HCEC 1CT (cell line): ENCODE measurements at places on chromosomes 4 and X.

DNA sequence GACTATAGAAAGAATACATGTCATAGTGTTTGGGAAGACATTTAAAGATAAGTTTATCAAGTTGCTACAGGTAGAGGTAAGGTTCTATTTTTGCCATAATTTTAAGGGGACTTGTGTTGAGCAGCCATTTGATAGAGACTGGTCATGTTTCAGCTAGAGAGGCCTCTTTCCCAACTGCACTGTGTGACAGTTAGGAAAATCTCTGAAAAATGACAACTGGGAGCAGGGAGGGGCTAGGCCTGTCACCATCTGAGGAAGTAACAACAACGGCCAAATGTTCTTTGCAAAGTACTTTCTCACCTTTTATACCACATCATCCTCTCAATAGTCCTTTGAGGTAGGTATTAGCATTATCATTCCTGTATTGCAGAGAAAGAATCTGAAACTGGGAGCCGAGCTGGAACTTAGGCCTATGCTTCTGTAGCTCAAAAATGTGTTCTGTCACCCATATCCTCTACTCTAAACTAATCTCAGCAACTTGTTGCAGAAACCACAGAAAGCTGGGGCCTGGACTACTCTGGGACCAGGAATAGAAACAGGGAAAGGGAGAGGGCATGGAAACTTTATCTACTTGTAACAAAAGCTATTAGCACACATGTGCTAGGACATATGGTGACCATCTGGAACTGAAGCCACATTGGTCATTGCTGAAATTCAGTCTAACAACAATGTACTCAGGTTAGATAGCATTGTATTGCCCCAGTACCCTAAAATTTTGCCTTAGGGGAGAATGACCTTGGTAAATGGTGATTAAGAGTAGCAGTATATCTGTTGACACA lies 198.9 kb downstream of the MID1IP1 start:
- DNase-seq: peak; percentile 35

GRCh38 chrX:140050906-140051305 lies 85.6 kb upstream of the CXorf66 start:
- peak; percentile 1 for DNase-seq

- no peak for DNase-seq
These were observed 35.1 kb downstream of the PRKX start for GRCh38 chrX:3678328-3678727.

DNA sequence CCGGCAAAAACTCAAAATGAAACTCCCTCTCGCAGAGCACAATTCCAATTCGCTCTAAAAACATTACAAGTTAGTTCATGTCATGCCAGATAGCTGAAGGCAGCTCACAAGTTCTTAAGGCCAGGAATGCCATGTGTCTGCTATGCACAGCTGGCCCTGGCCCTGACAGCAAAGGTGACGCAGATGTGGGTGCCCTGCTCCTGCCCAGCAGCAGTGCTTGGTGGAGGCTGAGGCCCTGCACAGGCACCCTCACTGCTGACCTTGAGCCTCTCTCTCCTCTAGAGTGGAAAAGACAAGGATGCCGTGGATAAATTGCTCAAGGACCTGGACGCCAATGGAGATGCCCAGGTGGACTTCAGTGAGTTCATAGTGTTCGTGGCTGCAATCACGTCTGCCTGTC lies 2.9 kb downstream of the S100P start:
- DNase-seq: no peak

- DNase-seq: no peak
These were observed at the start of gene MSANTD1 for GRCh38 chr4:3248811-3249661. MSANTD1 (plus strand) TSS chr4:3249159; CDS start chr4:3249223, 64 bp downstream.

GRCh38 chr4:94828882-94829281 lies 71.1 kb downstream of the BMPR1B start:
- no peak for DNase-seq

- DNase-seq: no peak
These were observed 5.7 kb downstream of the SH3BP2 start for GRCh38 chr4:2798399-2799223.

GRCh38 chr4:123974386-123975149 lies 578.0 kb downstream of the SPRY1 start:
- no peak for DNase-seq

- no peak for DNase-seq
These were observed 76.6 kb upstream of the SRD5A3 start for GRCh38 chr4:55269470-55269869.

GRCh38 chr4:7742807-7743280 lies 196.8 kb downstream of the AFAP1 start:
- no peak for DNase-seq

DNA sequence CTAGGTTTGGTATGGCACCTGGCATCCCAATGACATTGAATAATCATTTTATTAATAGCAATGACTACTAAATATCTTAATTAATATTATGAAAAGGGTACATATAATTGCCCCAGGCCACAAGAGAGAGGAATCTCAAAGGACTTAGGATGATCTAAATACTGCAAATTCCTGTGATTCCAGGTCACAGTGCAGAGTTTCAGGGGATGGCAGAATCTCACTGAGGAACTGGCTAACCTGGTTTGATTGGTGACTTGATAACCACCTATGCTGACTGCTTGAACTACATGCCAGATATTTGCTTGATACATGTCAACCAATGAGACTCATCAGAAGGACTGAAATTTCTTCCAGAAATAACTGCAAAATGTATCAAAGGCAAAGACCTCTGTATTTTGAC lies 37.2 kb downstream of the BTC start:
- no peak for DNase-seq

GRCh38 chr4:153345012-153345981 lies 809 bp downstream of the MND1 start:
- peak; percentile 53 for DNase-seq

GRCh38 chr4:95758001-95758400 lies 81.9 kb upstream of the PDHA2 start:
- no peak for DNase-seq

GRCh38 chr4:111066447-111066846 lies 443.6 kb upstream of the PITX2 start:
- DNase-seq: no peak

DNA sequence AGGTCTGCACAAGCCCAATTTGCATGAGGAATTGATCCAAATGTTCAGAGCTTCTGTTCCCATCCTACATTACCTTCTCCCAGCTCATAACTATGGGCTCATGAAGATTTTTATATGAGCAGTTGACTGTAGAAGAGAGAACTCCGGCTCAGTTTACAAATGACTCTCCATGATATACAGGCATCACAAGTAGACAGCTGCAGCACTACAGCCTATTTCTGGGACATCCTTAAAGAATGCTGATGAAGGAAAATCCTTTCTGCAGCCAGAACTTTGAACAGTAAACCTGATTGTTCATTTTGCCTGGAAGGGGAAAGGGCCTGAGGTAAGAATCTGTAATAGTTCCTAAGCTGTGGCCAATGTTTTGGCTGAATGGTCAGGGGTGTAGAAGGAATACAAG lies 174.1 kb upstream of the CXCL13 start:
- DNase-seq: no peak

- no peak for DNase-seq
These were observed 685 bp upstream of the MORF4L2 start for GRCh38 chrX:103687073-103687695.

GRCh38 chr4:162852642-162853041 lies 314.0 kb downstream of the NAF1 start:
- no peak for DNase-seq

- no peak for DNase-seq
These were observed 103.3 kb downstream of the PARM1 start for GRCh38 chr4:75036046-75036830.

GRCh38 chr4:157772907-157773306 lies 399.9 kb downstream of the GASK1B start:
- DNase-seq: peak; percentile 45

DNA sequence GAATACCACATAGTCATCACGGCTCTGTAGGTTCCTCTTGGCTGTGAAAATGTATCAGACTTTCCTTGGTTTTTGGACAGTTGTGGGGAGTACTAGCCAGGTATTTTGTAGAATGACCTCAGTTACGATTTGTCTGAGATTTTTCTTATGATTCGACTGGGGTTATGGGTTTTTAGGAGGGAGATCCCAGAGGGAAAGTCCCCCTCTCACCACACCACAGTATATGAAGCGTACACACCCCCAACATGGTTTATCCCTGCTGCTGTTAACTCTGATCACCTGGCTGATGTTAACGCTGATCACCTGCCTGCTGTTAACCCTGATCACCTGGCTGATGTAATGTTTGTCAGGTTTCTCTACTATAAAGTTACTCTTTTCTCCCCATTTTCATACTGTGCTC lies 72.6 kb downstream of the ANAPC4 start:
- DNase-seq: no peak

DNA sequence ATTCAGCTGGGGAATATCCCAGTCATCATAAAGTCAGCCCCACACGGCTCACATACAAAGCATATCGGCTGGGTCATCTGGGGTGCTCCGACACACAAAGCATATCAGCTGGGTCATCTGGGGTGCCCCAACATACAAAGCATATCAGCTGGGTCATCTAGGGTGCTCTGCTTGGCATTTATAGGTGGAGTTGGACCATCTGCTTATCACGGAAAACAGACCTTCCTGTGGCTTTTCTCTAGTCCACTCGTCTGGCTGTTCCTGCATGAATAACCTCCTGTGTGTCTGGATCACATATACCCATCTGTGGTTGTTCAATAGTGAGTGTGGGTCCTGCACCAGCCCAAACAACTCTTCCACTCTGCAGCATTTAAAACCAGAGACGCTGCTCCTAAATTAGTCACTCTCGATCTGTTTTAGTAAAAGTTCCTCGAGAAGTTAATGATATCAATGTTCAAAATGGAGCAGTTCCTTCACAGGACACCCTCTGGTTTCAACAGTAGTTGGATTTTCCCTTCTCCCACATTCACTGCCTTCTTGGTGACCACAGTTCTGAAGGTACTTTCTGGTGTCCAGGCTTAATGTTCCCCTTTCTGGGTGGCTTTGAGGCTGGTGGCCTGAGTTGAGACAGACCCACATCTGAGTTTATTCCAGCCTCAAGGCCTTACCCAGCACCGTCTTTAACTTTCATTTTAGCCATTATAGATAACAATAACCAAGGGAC lies 70.0 kb upstream of the FRG1 start:
- DNase-seq: no peak

DNA sequence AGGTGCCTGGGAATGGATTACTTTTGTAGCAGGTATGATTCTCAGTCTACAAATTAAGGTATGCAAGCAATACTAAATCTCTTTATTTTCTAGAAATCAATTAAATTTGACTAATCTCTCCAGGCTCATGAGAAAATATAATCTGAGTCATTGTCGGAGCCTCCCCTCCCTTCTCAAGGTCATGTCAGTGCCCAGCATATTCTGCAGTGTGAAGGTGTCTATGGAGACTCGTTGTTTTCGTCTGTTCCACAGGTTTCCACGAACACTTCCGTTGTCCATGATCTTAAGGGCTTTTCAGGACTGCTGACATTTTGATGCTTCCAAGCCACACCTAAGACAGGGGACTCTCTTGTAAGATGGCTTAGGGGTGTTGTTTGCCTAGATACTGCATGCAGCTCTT lies 56.6 kb upstream of the SCOC start:
- DNase-seq: no peak

DNA sequence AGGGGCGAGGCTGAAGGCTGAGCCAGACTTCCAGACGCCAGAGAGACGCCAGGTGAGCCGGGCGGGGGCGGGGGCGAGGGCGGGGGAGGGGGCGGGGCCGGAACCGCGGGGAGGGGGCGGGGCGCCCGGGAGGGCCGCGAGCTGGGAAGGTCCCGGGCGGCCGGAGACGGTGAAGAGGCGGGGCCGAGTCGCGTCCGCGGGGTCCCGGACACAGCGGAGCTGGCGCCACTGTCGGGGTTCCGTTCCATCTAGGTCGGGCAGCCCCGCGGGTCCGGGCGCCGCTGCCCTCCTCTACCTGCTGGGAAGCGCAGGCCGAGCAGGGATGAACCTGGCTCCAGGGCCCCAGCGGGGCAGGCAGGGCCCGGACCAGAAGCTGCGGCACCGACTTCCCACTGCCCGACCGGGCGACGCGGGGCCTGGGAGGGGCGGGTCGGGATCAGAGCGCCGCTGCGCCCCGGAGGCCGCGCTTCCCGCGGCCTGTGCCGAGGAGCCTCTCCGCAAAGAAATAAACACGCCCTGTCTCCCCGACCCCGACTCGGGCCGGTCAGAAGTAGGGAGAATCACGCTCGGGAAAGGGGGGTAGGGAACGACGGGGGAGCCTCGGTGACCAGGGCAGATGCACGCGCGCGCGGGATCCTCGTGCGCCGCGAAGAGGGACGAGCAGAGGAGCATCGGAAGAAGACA lies 10.6 kb downstream of the HMX1 start:
- DNase-seq: no peak

DNA sequence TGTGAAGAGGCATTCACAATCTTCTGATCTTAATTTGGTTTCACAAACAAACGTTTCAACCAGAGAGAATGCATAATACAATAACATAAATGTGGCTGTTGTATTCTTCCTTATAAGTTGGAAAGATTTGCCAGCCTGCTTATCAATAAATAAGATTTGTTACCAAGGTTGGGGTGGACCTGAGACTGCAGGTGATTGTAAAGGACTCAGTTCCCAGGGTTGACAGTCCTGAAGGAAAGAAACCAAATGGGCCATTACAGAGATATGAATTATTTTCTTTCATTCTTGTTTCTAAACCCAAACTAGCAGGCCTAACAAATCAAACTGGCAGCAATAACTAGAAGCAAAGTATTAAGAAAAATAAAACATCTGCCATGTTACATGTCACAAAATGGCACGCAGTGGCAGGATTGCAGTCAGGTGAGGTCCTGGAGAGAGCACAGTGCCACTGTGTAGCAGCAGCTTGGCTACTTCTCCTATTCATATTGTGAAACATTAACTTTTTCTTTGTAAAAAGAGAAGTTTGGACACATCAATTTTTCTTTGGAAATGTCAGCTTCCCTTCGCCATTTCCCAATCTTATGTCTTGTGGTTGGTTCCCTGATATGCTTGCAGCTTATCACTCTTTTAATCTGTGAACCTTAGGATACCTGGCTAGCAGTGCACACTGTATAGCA lies 133.8 kb upstream of the EMCN start:
- no peak for DNase-seq

- DNase-seq: no peak
These were observed 35.7 kb downstream of the STBD1 start for GRCh38 chr4:76342191-76342590.

DNA sequence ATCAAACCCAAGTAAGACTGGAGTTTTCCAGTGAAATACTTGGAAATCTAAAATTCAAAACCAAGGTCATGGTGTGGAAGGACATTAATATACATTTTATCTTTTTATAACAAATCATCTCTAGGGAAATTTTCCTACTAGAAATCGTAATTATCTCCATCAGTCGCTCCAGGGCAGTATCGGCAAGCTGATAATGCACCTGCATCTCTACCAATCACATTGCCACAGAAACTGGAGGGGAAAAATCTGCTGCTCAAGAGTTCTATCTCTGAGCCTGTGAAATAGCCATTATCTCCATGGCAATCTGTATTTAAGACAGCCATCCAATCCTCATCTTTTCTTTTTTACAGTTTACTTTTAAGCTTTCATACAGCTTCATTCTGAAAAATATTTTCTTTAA lies 538.3 kb upstream of the GALNT7 start:
- DNase-seq: no peak

- DNase-seq: no peak
These were observed 43.9 kb upstream of the PDLIM5 start for GRCh38 chr4:94407846-94408245.
